ENCODE measurements at places on chromosomes 6 and 20. TPM values are rescaled to one million over a fixed set of nuclear protein-coding genes. Genes with fewer than 3 reads are reported as not detected.

GRCh38 chr6:17677602-17678001 is 29.1 kb downstream of the NUP153 start:
- DNase-seq = no peak

GRCh38 chr20:59163631-59164530 is at the start of gene ZNF831:
TSS of gene ZNF831 (plus strand) at chr20:59163821. CDS start at chr20:59191020, 27,199 bp downstream.
- DNase-seq = no peak

- DNase-seq = no peak
Observed at GRCh38 chr6:83062225-83062624, 3.4 kb downstream of the UBE3D start.

- DNase-seq = no peak
Observed at GRCh38 chr20:58808271-58809046, 42.2 kb downstream of the GNAS-AS1 start.

The AAR2 gene
- 25.7 TPM for total RNA-seq

GRCh38 chr6:12181481-12181880 is 108.7 kb upstream of the EDN1 start:
- no peak for DNase-seq

The MYB gene
- total RNA-seq = 0.95 TPM

The FOXO3 gene
- total RNA-seq = 59.4 TPM

Data from PC-9 (cell line).